ENCODE measurements at places on chromosomes 5 and 9.

DNA sequence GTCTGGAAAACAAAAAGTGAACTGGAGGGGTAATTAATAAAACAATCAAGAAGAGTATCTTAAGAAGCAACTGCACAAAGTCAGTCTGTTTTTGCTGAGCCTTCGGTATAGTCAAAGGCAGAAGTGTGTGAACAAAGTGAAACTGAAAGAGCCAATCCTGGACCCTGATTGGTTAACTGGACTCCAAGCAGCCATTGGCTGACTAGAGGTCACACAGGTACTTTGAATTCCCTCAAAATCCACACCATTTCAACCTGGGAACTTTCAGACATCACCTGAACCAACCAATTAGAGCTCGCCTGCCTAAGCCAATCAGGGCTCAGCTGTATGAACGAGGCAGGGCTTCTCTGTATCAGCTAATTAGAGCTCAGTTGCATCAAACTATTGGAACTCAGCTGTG is 286.7 kb downstream of the TLE4 start:
- DNase-seq: no peak

DNA sequence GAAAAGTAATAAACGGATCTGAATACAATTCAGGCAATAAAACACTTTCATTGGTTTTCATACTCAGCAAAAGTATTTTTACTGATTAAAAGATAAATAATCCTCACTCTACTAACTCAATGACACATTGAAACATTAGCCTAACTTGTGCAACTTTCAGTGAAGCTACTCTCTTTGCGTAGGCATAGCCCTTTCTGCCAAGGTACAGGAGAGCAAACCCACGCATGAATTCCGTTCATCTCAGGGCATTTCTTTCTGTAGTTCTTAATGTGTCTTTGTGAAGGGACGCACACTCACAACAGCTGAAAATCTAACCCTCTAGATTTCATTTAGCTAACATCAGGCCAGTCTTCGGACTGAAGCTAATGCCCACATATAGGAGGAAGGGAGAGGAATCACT is 66.4 kb upstream of the TLE1 start:
- DNase-seq: no peak

- no peak for DNase-seq
These were observed 260.4 kb downstream of the CWC27 start for GRCh38 chr5:65029178-65029577.

GRCh38 chr5:139863361-139863760 is 67.8 kb downstream of the PSD2 start:
- DNase-seq: no peak

GRCh38 chr5:82494942-82495341 is 216.8 kb upstream of the RPS23 start:
- no peak for DNase-seq

DNA sequence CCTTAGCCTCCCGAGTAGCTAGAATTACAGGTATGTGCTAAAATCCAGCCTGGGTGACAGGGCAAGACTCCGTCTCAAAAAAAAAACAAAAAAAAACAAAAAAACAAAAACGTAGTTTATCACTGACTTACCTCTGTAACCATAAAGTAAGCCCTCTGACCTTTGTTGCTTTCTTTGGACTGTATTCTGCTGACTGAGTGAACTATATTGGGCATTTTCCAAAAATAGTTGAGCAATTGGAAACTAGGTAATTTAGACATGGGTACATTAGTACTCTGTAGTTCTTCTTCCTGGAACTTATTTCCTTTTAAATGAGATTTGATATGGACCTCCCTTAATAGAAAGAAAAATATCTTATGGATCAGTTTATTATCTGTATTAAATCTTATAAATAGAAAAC is 66.6 kb downstream of the ANKHD1 start:
- DNase-seq: no peak

GRCh38 chr9:86413971-86414880 is 60.0 kb upstream of the TUT7 start:
- no peak for DNase-seq

DNA sequence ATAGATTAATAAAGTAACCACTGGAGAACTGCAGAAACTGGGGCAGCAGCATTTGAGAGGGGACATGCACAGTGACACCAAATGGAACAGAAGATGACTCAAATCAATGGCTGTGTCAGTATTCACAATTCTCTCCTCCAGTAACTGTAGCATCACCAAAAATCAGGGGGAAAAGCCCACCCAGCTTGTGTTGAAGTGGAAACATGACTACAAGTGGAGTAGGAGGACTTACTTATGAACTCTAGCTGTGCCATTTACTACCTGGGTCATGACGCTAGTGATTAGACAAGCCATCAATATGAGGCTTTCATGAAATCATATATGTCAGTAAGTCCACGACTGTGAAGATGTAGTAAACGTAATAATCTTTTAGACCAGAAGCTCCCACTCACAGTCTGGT is 199.8 kb upstream of the PTGER4 start:
- no peak for DNase-seq

- DNase-seq: no peak
These were observed 80.2 kb downstream of the PLAC8L1 start for GRCh38 chr5:146025114-146025680.

DNA sequence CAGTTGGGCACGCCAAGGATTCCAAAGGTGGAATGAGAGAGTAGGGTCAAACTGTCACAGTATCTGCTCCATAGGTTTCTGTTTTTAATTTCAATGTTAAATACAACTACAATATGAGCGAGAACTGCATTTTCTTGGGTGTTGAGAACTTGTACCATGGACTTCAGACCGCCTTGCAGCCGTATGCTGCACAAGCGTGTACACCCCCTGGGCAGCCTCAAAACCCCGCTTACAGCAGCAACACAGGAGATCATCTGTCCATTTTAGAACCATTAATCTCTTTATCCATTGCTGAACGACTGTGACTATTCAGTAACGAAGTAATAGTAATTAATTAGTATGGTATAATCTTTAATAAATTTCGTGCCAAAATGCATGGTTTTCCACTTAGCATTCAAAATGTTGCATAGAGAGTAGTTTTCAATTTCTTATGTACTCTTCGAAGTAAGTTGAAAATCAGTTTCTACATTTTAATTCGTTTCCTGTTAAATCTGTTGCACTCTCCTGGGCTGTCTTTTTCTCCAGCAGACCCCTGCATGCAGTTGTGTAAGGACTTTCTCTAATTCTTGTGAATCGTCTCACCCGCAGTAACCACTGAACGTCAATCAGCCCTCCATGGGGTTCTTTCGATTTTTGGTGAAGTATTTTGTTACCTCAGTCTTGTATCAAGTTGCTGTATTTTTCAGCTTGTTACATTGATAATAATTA is 42.0 kb upstream of the GARNL3 start:
- no peak for DNase-seq

- DNase-seq: no peak
These were observed 33.0 kb downstream of the SSBP2 start for GRCh38 chr5:81717860-81718259.

- DNase-seq: no peak
These were observed 25.9 kb upstream of the SELENOP start for GRCh38 chr5:42837601-42838000.

DNA sequence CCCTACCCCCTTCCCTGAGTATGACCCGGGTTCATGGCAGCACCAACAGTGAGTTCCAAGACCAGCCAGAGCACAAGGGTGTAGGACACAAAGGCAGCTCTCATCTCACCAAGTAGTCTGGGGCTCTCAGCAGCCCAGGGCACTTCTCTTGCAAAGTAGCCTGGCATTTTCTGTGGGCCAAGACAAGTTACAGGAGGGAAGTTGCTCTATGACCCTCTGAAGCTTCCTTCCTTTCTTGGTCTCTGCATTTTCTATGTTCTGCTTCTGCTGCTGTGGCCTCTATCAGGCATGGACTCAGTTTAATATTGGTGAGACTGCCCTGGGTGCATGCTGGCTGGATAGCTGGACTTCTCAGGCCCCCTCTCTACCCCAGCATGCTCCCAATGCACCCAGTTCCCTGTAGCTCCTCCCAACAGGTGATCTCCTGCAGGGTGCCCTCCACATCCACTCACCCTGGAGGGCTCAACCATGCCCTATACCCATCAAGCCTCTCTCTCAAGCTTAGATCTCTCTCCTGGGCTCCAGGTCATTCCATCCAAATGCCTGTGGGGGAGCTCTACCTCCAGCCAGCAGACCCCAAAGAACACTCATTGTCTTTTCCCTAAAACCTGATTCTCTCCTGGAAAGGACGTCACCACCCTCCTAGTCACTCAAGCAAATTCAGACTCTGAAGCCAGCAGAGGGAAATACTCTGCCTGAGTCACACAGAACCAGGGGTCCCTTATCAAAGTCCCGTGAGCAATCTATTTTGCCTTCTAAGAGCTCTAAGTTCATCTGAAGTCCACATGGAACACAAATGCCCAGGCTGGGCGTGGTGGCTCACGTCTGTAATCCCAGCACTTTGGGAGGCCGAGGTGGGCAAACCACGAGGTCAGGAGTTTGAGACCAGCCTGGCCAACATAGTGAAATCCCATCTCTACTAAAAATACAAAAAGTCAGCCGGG is 13.8 kb downstream of the TBC1D2 start:
- DNase-seq: no peak

- no peak for DNase-seq
These were observed 1203.2 kb downstream of the CDH12 start for GRCh38 chr5:21649969-21650368.

GRCh38 chr9:133161547-133161950 is 2.2 kb downstream of the GBGT1 start:
- DNase-seq: no peak

DNA sequence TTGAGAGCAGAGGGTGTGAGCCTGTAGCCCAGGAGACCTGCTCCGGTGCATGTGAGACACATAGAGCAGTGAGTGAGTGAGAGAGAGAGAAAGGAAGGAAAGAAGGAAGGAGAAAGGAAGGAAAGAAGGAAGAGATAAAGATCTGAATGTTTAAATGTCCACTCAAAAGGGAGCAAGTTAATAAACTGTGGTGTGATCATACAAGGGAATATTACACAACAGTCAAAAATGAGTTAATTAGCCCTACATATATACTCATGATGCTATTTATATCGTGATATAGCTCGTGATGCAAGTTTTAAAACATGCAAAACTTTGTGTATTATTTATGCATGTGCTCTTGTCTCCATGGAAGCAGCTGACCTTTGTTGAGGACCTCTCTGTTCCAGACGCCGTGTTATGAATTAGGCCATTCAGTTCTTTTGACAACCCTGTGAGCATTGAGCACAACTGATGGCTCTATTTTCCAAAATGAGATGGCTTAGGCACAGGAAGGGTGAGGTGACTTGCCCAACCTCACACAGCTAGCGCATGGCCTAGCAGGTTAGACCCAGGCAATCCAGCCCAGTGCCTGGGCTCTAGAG is 70.6 kb downstream of the HMCN2 start:
- DNase-seq: no peak

DNA sequence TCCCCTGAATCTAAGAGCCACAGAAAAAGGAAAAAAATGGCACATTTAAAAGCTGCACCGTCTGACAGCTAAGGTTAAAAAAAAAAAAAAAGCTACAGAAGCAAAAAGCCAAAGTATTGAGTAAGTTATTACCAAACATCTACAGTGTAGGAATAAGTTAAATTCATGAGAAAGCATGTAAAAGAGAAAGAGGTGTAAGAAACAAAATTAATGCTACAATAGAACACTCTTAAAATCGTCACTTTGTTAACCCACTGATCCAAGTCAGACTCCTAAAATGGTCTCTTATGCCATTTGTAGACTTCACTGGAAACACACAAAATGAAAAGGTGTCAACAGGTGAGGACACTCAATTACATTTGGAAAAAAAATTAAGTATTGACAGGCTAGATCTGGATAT is 120.2 kb downstream of the SSBP2 start:
- no peak for DNase-seq

GRCh38 chr5:35828082-35828598 is 28.6 kb upstream of the IL7R start:
- DNase-seq: no peak

GRCh38 chr9:106076711-106077110 is 382.4 kb downstream of the TMEM38B start:
- DNase-seq: no peak

DNA sequence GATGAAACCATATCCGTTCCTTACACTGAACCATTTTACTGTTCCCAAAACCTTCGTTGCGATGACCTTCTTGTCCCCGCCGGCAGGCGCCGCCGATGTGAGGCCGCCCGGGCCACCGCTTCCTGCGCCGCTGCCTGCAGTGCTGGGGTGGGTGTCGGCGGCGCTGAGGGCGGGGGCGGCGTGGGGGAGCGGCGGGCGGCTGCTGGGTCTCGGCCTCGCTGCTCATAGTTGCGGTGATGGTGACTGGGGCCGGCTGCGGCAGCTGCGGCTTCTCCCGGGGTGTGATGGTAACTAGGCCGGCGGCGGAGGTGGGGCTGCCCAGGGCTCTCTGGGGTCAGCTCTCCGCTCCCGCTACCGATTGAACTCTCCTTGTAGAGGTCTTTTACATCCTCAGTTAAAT is 14.1 kb upstream of the OR2S2 start:
- no peak for DNase-seq

- DNase-seq: no peak
These were observed 75.8 kb downstream of the INIP start for GRCh38 chr9:112642126-112642525.

- no peak for DNase-seq
These were observed 240.7 kb upstream of the CLINT1 start for GRCh38 chr5:158099571-158100105.

DNA sequence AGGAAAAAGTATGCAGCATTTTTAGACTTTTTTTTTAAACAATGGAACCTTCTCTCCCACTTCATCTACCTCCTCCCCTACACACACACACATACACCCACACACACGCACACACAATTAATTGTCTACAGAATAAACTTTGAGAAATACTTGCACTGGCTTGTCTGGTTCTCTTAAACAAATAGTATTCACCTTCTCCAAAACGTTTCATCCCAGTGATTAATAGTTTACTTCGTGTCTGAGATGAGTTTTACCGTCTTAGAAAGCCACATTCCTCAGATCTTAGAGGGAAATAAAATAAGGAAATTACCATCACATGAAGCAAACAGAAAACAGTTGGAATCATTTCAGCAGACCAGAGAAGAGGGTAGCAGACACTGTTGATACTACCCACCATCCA is 570.6 kb upstream of the CLINT1 start:
- DNase-seq: no peak

DNA sequence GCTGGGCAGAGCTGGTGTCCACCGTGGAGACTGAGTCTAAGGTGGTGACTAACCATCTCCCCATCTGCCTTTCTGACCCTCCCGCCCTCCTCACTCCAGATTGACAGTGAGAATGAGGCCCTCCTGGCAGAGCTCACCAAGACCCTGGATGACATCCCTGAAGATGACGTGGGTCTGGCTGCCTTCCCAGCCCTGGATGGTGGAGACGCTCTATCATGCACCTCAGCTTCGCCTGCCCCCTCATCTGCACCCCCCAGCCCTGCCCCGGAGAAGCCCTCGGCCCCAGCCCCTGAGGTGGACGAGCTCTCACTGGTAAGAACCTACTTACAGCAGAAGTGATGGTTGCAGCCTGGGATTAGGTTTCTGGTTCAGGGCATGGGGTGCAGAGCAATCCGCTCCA is 96.5 kb downstream of the PPARGC1B start:
- DNase-seq: no peak

GRCh38 chr5:97628807-97629206 is 445.8 kb upstream of the RIOK2 start:
- DNase-seq: no peak

DNA sequence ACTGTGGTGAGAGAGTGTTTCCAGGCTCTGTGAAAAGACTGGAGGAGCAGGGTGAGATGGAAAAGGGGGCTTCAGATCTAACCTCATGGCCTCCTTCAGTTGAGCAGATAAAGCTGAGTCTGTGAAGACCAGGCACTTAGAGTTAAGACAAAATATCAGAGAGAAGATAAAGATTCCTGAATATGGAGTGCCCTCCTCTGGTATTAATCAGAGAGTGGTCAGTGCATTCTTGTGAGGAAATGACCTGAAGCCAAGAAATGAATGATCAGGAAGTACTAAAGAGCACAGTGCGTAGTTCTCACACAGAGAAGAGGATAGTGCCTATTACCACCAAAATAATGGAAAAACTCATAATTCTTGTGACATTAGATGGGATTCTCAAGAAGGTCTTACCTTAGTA is 1417.0 kb upstream of the ACO1 start:
- DNase-seq: no peak

Data from stimulated activated CD8-positive, alpha-beta memory T cell treated with anti-CD3 and anti-CD28 coated beads, Interleukin-2, amount 100 ng/mL, for 1 hour (primary cell).